Vagina (tissue), 2 donors: ENCODE measurements at places on chromosomes 16 and 17. TPM values are rescaled to one million over a fixed set of nuclear protein-coding genes. Genes with fewer than 3 reads are reported as not detected.
A peak's percentile ranks its signal among the peaks of the same experiment; 100 is the strongest.

Gene ZNF750
- total RNA-seq, result 83.0 TPM

Gene MBTPS1
- total RNA-seq, result 71.0 TPM

Gene PHKB
- 64.8 TPM for total RNA-seq

Gene RMI2
- 0.74 TPM for total RNA-seq

Gene SLC47A1
- total RNA-seq, result 29.7 TPM

Gene EPX
- not detected for total RNA-seq

Gene VWA3A
- total RNA-seq, result not detected

Gene RNF40
- 60.9 TPM for total RNA-seq

Gene SLC52A1
- total RNA-seq, result 0.49 TPM

Gene PRSS22
- total RNA-seq, result 38.8 TPM

Gene CCL5
- 4.9 TPM for total RNA-seq

Gene TMEM238L
- 1.2 TPM for total RNA-seq

Gene OTOA
- not detected for total RNA-seq

Gene GLP2R
- 2.9 TPM for total RNA-seq

Gene HYDIN
- not detected for total RNA-seq

Gene DUXB
- not detected for total RNA-seq

GRCh38 chr17:17816240-17816814 is 20.5 kb downstream of the SREBF1 start:
- DNase-seq, result no peak

GRCh38 chr16:83878838-83879237 is 20.1 kb upstream of the MLYCD start:
- DNase-seq, result no peak

DNA sequence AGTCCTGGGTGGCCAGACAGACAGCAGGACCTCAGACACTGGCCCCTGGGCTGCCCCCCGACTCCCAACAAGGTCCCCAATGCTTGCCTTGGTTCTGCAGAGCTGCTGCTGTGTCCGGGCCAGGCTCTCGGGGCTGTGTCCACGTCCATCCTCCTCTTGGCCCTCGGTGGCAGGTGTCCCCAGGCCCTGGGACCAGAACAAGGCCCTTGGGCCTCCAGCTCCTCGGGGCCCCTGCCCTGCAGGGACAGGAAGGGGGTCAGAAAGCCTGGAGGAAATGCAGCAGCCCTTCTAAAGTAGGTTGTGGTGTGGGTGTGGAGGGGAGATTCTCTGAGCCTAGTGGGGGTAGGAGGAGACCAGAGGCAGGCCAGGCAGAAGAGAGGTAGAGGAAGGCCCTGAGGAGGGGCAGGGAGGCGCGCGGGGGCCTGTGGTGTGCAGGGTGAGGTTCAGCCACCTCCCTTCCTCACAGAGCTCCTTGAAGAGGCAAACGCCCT is 2.5 kb upstream of the AXIN1 start:
- DNase-seq, result no peak

DNA sequence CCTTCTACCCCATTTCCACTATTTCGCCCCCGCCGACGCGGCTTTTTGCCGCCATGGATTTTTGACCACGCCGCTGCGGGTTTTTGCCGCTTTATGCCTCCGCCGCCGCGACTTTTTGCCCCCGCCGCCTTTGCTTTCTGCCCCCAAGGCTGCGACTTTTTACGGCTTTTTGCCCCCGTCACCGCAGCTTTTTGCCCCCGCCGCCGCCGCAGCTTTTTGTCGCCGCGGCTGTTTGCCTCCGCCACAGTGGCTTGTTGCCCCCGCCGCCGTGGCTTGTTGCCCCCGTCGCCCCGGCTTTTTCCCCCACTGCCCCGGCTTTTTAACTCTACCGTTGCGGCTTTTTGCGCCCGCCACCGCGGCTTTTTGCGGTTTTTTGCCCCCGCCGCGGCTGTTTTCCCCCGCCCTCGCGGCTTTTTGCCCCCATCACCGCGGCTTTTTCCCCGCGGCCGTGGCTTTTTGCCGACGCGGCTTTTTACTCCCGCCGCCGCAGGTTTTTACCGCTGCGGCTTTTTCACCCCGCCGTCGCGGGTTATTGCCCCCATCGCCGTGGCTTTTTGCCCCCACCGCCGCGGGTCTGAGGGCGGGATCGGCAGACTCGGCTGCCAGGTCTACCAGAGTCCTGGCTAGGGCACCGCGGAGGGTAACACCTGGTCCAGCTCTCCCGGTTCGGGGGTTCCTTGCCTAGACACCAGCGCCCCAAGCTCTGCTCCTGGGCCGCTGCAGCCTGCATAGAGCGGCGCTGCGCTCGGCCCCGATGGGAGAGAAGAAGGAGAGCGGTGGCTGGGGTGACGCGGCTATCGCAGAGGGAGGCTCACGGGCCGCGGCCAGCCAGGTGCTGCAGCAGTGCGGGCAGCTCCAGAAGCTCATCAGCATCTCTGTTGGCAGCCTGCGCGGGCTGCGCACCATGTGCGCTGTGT is 562.7 kb upstream of the WSB1 start:
- no peak for DNase-seq

- DNase-seq, result no peak
Measured at GRCh38 chr17:8696426-8696825, 48.2 kb downstream of the CCDC42 start.

DNA sequence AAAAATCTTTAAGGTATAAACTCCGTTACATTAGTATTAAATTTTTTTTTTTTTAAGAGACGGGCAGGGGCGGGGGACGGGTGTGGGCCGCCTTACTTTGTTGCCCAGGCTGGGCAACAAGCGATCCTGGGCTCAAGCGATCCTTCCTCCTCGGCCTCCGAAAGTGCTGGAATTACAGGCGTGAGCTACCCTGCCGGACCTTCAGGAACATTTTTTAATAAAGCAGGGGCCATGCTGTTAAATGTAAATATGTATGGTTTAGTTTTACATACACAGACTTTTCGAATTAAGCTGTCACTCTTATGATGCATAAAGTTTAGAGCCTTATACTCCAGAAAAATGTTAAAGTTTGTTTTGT is 2.4 kb downstream of the PPM1D start:
- no peak for DNase-seq

DNA sequence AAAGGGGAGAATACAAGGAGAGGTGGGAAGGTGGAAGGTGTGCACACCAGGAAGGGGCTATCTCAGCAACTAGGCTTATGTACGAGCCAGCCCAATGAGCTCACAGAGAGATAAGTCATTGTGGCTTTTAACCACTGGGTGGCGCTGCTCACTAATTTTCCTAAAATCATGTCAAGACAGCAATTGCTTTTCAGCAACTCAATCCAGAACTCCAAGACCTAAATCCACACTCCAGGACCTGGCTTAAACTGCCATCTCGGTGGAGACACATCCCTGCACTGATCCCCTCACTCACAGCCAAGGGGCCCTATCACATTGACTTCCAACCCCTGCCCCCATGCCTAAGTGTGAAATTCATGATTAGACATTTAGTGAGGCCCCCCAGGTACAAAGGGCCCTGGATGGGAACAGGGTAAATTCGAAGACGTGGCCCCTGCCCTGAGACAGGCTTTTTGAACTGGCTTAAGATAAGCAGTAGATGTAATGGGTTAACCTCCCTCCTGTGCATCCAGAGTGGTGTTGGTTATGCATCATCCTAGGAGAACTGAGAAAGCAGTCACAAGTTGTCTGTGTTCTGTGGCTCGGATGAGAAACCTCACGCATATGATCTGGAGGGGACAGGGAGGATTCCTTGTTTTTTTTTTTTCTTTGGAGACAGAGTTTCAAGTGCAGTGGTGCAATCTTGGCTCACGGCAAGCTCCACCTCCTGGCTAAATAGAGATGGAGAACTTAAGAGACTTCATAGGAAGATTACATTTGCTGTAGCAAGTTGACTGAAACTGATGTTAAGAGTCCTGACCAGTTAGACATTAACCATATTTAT is 11.5 kb downstream of the CCL16 start:
- peak; percentile 85 for DNase-seq

GRCh38 chr16:59220011-59220410 is 485.9 kb upstream of the GOT2 start:
- no peak for DNase-seq

- DNase-seq, result no peak
Measured at GRCh38 chr16:64309398-64310110, 812.3 kb downstream of the CDH11 start.

- no peak for DNase-seq
Measured at GRCh38 chr17:39236981-39237441, 11.3 kb upstream of the STAC2 start.

- DNase-seq, result no peak
Measured at GRCh38 chr17:59513934-59514841, 51.2 kb upstream of the DHX40 start.

- DNase-seq, result no peak
Measured at GRCh38 chr17:65227637-65228036, 90.5 kb downstream of the RGS9 start.

DNA sequence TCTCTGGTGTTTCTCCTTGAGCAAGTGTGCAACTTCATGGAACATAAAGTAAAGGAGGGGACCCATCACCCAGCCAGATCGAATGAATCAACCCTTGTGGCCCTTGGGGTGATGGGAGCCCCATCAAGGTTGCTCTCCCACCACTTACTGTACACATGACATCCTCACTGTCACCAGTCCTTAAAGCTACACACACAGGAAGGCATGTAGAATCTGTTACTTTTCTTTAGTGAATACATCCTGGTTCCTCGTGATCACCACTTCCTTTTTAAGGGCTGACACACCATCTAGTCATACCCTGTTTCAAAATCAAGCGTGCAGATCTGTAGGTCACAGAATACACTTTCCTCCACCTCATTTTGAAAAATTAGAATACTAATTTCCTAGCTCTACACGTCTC is 22.6 kb upstream of the MPHOSPH6 start:
- DNase-seq, result no peak

- DNase-seq, result no peak
Measured at GRCh38 chr16:13645601-13646245, 274.2 kb upstream of the ERCC4 start.

- no peak for DNase-seq
Measured at GRCh38 chr16:65249768-65250167, 127.9 kb upstream of the CDH11 start.

DNA sequence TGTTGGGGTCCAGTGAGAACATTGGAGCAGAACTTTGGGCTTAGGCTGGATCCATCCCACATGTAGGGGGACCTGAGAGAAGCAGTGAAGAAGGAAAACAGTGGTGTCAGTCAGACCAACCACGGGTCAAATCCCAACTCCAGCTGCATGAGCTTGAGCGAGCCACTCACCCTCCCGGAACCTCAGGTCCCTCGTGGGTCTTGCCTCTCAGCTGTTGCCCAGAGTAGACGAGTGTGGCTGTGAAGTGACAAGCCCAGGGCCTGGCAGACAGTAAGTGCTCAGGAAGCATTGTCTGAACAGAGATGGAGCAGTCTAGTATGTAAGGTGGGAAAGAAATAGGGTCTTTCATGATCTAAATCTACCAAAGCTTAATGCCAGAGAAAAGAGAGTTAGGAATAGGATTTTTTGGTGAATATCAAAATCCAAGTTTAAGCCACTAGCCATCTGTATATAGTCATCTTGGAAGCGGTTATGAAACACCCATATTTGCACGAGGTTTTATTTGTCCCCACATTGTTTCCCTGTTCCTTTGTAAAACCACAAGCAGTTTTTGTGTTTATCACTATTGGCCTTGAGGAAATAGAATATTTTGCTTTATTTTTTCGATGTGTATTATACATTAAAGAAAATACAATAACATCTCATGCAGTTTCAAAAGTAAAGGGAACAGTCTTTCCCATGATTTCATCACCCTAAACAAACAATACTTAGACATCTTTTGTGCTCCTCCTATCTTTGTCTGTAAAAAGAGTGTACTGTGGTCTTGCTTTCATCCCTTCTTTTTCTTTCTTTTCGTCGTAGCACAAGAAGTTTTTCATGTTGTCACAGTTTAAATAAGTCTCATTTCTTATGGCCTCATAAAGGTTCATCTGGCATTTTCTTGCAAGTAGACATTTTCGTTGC is 112.0 kb downstream of the CLEC16A start:
- no peak for DNase-seq

DNA sequence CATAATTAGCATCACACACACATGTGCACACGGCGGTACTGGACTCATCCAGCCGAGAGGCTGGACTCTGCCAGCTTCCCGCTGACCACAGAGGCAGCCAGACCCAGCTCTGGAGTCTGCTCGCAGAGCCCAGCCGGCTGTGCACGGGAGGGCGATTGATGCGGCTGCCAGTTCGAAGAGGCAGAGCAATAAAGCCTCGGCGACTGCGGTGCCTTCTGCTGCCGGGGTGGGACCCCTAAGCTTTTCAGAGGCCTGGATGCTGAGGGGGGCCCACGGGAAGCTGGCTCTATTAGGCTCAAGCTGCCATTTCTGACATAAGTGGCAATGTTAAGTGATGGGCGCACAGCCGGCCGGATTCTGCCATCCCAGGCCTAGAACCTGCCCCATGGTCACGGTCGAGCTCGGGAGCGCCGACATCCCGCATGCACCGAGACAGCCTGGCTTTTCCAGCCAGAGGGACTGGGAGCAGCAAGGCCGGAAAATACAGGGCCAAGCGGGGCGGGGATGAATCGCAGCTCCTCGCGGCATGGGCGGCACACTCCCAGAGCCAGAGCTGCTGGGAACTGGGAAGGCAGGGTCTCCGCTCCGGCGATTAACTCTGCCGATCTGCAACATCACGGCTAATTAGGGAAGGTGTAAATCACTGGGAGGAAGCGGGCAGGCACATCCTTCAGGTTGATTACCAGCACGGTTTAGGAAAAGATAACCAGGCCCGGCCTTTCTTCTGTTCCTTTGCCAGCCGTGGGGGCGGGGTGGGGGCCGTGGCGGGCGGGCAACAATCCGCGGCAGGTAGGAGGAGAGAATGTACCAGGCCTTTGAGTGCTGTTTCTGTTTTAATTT is 57.7 kb downstream of the TBC1D16 start:
- DNase-seq, result no peak

GRCh38 chr16:1552129-1552528 is 18.7 kb downstream of the TMEM204 start:
- no peak for DNase-seq

- DNase-seq, result no peak
Measured at GRCh38 chr16:66695935-66696668, 441 bp downstream of the CMTM4 start.

DNA sequence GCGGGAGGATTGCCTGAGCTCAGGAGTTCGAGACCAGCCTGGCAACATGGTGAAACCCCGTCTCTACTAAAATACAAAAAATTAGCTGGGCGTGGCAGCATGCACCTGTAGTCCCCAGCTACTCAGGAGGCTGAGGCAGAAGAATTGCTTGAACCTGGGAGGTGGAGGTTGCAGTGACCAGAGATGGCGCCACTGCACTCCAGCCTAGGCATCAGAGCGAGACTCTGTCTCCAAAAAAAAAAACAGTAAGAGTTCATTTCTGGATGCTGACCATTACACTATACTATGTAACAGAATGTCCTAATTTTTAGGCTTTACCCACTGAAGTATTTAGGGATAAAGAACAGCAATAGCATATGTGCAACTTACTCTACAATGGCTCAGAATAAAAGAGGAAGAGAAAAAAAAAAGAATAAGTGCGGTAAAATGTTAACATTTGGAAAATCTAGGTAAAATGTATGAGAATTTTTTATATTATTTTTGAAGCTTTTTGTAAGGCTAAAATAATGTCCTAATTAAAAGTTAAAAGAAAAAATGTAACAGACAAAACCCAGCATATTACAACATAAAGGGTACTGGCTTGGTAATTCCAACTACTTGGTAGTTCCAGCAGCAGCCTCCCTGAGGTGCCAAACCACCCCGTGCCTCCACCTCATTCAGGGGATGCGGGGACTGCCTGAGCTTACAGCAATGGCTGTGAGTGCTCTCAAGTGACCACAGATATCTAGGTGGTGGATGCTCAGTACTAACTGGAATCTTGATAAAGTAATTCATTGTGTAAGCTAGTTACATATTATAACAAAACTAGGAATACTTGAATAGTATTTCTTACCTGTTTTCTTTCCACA is 10.9 kb downstream of the COPS3 start:
- DNase-seq, result no peak
